ENCODE measurements at places on chromosomes 2 and 18. TPM values are rescaled to one million over a fixed set of nuclear protein-coding genes. Genes with fewer than 3 reads are reported as not detected.

Gene COL6A3
- total RNA-seq, result 440 TPM

DNA sequence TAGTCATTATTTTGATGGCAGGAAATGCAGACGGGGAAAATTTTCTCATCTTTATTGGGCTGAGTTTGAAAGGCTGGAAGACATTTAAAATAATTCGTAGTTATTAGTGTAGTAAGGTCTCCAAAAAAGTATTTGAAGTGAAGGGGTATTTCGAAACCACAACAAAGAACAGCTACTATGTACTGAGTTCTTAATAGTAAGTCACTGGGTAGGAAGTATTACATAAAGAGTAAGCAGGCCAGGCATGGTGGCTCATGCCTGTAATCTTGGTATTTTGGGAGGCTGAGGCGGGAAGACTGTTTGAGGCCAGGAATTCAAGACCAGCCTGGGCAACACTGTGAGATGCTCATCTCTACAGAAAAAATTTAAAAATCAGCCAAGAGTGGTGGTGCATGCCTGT, 113.6 kb downstream of the MEP1B start:
- DNase-seq, result no peak

DNA sequence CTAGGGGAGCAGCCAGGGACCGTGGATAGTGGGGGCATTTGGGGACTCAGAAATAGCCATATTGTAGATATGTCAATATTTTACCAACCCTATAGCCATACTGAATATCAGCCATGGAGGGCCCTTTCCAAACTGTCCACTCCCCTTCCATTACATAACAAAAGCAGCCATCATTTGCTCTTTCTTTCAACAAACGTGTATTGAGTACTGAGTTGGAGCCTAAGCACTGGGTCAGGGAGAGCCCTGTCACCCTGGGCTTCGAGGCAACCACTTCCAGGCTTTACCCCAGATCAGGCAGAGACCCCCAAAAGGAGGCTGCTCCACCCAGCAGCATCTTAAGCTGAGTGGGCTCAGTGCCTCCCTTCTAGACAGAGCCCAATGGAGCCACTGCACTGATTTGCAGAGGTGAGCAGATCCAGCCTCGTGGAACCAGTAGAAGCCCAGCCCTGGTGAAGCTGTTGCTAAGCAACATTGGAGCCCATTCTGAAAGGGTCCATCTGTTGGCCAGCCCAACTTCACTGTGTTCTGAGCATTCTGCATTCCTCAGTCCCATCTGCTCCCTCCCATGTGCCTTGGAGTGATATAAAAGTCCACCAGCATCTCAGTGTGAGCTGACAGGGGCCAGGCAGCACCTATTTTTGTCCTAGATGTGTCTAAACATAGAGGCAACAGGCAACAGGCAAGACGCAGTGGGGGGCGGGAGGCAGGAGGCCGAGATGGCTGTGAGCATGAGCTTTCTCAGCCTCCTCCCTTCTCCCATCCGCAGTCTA, 112.1 kb downstream of the PLB1 start:
- DNase-seq, result no peak

Gene CDH2
- 317 TPM for total RNA-seq

Gene PTPRM
- total RNA-seq, result 46.2 TPM

DNA sequence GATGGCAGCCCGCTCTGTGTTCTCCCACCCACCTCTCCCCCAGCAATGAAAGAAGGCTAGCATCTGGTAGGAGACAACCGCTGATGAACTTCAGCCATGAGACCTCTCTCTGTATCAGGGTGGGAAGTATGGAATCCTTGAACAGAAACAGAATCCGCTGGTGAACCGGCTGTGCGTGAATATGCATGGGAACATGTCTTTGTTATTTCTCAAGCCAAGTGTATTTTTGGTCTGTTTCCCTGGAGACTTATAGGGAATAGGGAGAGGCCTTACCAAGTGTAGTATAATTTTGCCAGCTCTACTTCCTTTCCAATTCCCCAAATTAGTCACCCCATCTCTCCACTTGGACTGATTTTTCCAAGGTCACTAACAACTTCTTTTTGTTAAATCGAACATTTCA, 30.1 kb downstream of the WNT10A start:
- no peak for DNase-seq

DNA sequence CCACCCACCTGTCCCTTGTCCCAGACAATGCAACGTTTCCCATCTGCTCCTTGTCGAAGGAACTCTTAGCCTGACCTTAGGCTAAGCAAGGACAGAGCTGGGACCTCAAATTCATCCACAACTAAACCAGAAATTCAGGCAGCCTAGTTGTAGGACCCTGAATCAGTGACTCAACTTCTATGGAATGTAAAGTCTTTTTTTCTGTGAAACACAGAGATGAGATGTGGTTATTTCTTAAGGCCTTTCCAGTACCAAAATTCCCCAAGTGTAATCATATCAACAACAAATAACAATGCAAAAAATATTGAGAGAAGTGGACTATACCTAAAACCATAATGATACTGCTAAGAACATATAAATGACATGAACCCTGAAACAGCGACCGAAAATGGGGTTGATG, 46.7 kb downstream of the EN1 start:
- DNase-seq, result no peak

All from HFFc6 (cell line).